Stimulated activated CD8-positive, alpha-beta memory T cell treated with anti-CD3 and anti-CD28 coated beads, Interleukin-12 subunit alpha, Interleukin-12 subunit beta, amount 100 ng/mL, for 4 hours (primary cell): ENCODE measurements at places on chromosomes 7 and 10.

DNA sequence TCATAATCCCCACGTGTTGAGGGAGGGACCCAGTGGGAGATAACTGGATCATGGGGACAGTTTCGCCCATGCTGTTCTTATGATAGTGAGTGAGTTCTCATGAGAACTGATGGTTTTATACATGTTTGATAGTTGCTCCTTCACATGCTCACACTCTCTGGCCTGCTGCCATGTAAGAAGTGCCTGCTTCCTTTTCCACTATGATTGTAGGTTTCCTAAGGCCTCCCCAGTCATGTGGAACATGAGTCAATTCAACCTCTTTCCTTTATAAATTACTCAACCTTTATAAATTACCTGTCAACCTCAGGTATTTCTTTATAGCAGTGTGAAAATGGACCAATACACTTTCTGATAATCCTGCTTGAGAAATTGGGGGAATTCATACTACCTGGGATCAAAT is 80.2 kb downstream of the ZNF37A start:
- no peak for DNase-seq

GRCh38 chr10:59577984-59578383 is 131.7 kb downstream of the SLC16A9 start:
- no peak for DNase-seq

GRCh38 chr7:127380479-127380878 is 12.0 kb downstream of the ZNF800 start:
- DNase-seq: no peak

- no peak for DNase-seq
Measured at GRCh38 chr10:79056736-79057391, 11.9 kb upstream of the ZMIZ1 start.

GRCh38 chr7:105851064-105851463 is 25.3 kb downstream of the ATXN7L1 start:
- no peak for DNase-seq

- no peak for DNase-seq
Measured at GRCh38 chr10:78211561-78212051, 177.9 kb downstream of the RPS24 start.

DNA sequence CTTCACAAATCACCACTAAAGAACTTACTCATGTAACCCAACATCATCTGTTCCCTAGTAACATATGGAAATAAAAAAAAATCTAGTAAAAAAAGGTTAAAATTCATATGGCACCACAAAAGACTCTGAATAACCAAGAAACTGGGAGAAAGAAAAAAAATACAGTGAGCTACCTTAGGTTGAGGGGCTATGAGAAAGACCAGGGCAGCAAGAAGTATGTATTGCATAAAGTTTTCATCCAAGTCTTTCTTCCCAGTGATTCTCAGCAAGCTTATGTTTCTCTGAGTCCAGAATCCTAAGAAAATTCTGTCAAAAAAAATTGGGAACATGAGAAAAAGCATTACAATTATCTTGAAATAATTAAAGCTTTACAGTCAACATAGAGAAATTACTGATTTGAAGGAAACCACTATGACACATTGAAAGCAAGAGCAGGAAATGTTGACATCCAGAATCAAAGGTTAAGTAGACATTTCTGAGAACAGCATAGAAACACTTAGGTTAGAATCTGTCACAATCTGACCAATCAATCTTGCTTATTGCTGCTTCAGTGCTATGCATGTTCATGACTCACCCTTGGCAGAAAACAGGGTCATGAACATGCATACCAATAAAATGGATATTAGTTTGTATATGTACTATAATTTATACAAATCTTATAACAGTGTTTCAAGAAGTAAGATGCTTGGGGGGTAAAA is 494.0 kb upstream of the POT1 start:
- DNase-seq: no peak

GRCh38 chr7:25356534-25357151 is 128.4 kb upstream of the NPVF start:
- DNase-seq: no peak
